ENCODE measurements at places on chromosomes 2 and 18.

DNA sequence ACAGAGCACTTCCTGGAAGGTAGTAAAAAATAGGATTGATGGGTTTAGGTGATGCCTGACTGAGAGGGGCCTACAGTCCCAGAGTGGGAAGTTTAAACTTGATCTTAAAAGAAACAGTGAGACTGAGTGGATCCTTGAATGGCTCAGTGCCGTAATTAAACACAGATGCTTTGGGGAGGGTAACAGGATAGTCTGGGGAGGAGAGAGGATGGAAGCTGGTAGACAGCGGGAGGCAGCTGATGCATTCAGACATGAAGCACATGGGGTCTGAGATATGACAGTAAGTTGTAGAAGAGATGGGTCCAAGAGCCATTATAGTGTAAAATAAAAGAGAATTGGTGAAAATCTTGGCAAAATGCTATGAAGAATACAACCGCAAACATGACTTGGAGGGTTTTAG, 54.4 kb downstream of the AOX1 start:
- DNase-seq: no peak

DNA sequence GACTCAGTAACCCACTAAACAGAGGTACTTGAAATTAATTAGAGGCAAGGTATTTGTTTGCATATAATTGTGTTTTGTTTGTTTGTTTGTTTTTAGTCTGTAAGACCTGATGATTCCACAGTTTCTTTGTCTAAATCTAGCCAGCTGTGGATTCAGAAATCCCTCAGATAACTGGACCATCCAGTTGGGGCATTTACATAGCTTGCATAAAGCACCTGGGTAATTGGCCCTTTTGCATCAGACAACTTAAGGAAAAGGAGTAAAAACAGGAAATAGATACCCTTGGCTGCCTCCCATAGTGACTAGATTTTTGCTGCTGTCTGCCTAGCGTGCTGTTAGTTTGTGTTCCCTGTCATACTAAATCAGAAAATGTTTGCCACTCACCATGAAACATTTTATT, 46.6 kb upstream of the XIRP2 start:
- no peak for DNase-seq

GRCh38 chr2:42132966-42133641, 36.0 kb upstream of the EML4 start:
- DNase-seq: peak; percentile 74

- no peak for DNase-seq
Measured at GRCh38 chr18:55300421-55300935, 287.5 kb downstream of the TCF4 start.

GRCh38 chr2:45874344-45874743, 222.9 kb downstream of the PRKCE start:
- no peak for DNase-seq
